ENCODE measurements at places on chromosomes 2 and 18.

DNA sequence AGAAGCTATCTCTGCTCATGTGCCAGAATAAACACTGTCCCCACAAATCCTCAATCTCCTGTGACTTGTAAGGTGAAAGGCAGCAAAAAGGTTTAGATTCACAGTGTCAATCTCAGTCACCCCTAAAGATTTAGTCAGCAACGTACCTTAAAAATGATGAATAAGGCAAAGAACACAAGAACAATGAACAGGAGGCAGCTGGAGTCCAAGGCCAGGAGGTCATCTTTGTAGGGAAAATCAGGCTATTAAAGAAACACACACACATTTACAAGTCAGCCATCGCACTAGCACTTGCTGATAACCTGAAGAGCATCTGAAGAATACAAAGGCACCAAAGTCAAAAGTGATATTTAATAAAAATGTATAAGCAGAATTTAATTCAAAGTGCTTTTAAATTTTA lies 16.6 kb downstream of the LAPTM4A start:
- DNase-seq = no peak

DNA sequence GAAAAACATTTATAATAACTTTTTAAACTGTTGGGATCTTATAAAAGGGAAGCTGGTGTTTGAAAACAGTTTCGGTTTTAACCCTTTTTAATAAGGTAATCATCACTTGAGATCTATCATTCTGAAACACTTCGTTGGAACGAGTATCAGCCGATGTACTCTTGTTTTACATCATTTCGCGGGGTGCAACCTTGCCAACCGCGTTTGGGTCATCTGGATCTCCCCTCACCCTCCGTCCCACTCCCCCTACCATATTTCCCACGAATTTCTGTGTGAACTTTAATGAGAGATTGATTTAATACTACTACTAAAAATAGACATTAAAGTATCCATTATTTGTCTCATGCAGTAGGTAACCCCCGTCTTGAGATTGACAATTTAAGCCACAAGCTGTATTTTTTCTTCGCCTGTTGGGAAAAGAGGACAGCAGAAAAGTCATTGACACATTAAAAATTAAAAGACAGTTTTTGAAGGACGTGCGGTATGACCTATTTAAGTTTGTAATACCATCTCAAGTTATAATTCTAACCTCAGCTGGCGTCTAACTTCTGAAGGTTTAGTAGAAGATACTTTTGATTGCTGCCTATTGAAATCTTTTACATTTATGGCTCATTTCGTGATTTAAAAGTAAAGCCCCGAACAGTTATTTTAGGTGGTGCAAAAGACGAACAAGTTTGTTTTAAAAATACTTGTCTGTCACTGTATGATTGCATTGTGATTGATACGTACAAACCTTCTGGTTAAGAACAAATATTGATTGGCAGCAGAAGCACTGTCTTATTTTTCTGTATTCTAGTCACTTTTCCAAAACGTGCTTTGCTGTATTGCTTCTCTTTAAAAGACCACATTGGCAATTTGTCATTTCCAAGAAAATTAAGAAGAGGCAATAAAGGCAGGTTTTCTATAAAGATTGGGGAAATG lies 1.5 kb downstream of the CREB1 start:
- peak; percentile 47 for DNase-seq

- DNase-seq = no peak
Measured at GRCh38 chr2:66569974-66570373, 135.0 kb downstream of the MEIS1 start.

- DNase-seq = no peak
Measured at GRCh38 chr18:58284699-58285448, 240.8 kb downstream of the NEDD4L start.

GRCh38 chr2:26685989-26686839 lies 6.3 kb upstream of the KCNK3 start:
- DNase-seq = no peak

DNA sequence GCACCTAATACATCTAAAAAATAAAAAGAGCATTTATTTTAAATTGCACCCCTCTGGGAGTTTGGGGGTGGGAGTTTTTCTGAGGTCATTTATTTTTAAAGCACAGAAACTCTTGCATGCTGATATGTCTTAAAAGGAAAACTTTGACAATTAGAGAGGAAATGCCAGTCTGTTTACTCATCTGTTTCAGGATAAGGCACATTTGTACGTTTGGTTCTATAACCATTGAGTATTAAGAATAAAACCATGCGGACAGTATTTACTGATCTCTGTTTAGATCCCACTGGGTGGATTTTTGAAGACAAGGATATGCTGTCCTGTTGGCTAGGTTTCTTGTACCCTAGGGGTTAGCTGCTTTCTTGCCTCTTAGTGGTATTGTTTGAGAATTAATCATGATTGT lies 122.9 kb downstream of the TANC1 start:
- no peak for DNase-seq

DNA sequence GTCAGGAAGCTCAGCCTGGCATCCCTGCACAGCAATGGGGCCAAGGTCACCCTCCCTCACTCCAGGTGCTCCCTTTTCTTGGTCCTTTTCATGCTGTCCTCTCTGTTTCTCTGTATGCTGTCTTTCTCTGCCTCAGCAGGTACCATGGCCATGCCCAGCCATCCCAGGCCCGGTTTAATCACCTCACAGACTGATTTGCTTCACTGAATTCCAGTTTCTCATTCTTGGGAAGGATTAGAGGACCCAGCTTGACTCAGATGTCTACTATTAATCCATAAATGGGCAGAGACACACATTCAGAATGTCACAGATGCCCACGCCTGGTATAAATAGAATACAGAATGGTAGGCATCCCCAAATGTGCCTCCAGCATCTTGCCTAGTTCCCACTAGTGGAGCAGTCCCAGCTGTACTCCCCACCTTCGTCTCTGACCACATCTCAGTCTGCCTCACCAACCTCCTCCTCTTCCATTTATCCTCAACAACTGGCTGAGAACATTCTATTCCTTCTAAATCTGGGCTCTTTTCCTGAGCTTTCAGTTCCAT lies 14.2 kb upstream of the L3MBTL4 start:
- no peak for DNase-seq

DNA sequence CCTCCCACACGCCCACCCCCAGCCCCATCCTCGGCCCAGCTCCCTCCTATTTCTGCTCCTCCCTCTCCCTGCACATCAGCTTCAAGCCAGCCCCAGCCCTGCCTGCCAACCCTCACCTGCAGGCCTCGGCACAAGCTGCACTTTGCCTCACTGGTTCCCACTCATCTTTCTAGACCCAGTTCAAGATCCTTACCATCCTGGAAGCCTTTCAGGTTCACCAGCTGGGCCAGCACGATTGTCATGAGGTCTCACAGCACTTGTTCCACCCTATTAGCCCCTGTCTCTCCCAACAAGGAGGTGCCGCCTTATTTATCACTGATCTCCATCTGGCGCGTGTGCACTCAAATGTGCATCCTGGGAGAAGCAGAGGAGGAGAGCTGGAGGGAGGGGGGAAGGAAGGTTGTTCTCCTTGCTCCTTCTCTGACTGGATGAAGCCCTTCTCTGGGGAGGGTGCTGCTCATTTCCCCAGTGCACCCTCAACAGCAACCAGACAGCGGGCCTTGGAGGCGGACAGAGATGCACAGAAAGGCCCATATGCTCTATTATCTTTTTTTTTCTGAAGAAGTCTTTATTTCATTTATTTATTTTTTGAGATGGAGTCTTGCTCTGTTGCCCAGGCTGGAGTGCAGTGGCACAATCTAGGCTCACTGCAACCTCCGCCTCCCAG lies 15.5 kb upstream of the BIN1 start:
- DNase-seq = no peak

DNA sequence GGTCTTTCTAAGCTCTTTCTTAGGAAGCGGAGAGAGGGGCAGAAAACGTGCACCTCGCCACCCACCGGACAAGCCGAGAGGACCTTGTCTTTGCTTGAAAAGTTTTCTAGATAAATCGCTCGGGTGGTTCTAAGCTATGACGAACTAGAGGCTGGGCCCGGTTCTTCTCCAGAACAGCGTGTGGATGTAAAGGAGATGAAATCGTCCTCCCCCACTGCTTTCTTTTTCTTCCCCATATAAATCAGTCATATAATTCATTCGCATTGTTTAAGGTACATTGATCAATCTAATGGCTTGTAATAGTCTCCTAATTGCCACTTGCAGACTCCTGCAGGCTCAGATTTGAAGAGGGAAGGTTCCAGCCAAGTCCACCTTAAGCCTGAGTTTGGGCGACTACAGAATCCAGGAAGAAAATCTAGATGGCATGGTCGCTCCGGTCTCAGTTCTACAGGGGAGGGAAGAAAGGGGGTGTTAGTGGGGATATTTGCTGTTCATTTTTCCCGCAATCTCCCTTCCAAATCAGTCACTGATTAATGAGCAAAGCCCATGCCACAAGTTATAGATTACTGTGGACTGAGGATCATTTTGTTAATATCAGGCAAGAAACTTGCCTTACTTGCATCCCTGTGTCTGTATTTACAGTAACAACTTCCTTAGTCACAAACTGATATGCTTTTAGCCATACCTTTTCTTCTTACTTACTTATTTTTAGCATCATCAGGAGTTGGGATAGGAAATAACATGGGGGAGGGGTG lies 5.6 kb upstream of the SP9 start:
- DNase-seq = peak; percentile 9

DNA sequence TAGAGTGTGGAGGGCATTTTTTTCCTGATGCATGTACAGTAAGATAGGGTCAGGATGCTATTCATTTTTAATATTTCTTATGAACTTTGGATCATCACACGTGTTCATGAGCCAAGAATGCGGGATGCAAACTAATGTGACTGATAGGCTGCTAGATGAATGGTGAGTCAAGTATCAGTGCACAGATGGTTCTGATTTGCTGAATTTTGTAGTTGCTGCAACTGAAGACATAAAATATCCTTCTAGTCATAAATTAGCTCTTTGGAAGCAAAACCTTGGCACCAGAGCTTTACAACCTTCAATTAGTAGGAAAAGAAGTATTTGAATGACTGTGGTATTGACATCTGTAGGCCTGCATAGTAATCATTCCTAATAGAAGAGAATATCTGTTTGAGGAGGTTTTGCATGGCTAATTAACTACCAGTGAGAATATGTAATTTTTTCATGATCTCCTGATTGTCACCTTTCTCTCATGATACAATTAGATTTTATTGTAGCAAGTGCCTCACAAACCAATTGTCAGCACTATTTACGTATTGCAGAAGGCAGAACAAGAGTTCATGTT lies 94.0 kb downstream of the VRK2 start:
- no peak for DNase-seq

DNA sequence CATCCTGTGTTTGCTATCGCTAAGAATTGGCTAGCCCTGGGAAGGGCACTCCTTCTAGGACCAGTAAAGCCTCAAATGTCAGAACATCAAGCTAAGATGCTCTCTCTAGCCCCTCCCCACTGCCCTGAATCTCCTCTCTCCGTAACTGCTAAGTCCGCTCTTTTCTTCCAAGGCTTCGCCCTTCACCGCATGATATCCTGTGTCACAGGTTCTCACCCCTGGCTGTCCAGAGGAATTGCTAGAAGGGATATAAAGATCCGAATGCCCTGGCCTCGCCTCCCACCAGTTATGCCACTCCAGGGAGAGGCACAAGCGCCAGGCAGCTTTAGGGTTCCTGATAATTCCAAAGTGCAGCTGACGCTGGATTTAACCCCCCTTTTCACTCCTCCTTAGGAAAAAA lies 17.1 kb upstream of the GPR45 start:
- DNase-seq = no peak

DNA sequence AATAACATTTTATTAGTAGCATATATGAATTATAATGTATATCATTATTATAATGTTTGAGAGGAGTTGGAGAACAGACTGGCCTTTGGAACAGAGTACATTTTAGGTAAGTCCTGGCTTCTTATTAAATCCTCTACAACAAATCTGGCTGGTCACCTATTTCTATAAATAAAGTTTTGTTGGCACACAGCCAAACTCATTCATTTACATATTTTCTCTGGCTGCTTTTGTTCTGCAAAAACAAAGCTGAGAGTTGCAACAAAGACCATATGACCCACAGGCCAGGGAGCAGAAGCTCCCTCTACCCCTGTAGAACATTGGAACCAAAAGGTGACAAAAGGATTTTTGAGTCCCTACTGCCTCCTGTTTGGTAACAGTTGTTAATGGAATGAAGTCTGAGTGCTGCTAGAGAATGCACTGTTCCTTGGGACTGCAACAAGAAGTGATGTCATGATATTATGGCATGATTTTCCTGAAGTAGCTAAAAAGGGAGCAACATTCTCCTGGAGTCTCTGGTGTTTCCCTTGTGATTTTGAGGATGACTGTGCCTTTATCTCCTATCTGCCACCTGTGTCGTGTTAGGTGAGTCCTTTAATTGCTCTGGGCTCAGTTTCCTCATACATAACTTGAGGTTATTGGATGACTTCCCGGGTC lies 22.0 kb upstream of the SP9 start:
- DNase-seq = no peak

- DNase-seq = no peak
Measured at GRCh38 chr2:21740484-21740883, 616.7 kb downstream of the TDRD15 start.

GRCh38 chr18:77024476-77024875 lies 108.1 kb downstream of the MBP start:
- DNase-seq = no peak

DNA sequence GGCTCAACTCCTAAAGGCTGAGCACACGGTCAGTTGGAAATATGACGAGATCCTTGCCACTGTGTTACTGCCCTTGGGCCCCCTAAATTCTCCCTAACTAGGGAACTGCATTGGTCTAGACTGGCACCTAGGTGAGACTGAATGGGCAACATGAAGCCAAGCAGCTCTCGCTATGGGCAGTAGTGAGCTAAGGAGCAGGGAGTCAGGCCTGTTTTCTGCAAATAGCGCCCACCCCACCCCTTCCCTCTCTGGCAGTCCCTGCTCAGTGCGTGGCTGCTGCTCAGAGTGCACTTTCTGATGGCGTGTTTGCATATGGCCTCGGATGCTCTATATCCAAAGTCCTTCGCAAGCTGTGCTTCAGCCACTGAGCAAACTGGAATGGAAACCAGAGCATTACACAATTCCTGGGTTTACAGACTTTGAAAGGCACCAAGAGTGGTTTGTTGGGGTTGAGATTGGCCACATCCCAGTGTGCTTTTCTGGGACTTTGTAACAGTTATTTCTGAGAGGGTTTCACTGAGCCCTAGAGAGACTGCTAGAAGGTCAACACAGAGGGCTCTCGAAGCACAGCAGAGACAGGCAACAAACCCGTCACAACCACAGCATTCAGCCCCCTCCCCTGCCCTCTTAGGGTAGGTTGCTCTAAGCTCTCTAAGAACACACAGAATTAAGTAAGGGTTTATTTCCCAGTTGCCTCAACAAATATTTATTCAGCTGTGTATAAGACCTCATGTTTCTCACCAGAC lies 419.9 kb downstream of the STK39 start:
- DNase-seq = no peak

All from GM13977 (cell line).